ENCODE measurements at places on chromosomes 4 and X. TPM values are rescaled to one million over a fixed set of nuclear protein-coding genes. Genes with fewer than 3 reads are reported as not detected.

TEX13D gene
- total RNA-seq, result not detected

GRCh38 chr4:113411496-113411938, 350.0 kb downstream of the CAMK2D start:
- no peak for DNase-seq
- H3K27me3 ChIP-seq, result no peaks in the 10 kb centered on the region
- H3K27ac ChIP-seq, result no peak overlapping the region
- H3K36me3 ChIP-seq, result no peaks in the 10 kb centered on the region

- DNase-seq, result no peak
- H3K4me3 ChIP-seq, result peak overlapping the region; percentile 74
- H3K36me3 ChIP-seq, result peaks cover 10% of the 10 kb centered on the region
- peak overlapping the region; percentile 80 for H3K27ac ChIP-seq
- H3K4me1 ChIP-seq, result peaks cover 20% of the 10 kb centered on the region
Measured at GRCh38 chr4:177441061-177441802, 1.0 kb downstream of the AGA start.

GUCY1A1 gene
- 52.2 TPM for total RNA-seq

GRCh38 chr4:182111586-182111985, 131.6 kb upstream of the TENM3 start:
- H3K4me1 ChIP-seq, result peaks cover 10% of the 10 kb centered on the region
- no peaks in the 10 kb centered on the region for H3K27me3 ChIP-seq
- no peak overlapping the region for H3K27ac ChIP-seq

GRCh38 chr4:64341711-64342110, 67.5 kb downstream of the TECRL start:
- H3K4me3 ChIP-seq, result no peak overlapping the region
- no peaks in the 10 kb centered on the region for H3K27me3 ChIP-seq
- H3K4me1 ChIP-seq, result no peaks in the 10 kb centered on the region
- H3K36me3 ChIP-seq, result no peaks in the 10 kb centered on the region

DNA sequence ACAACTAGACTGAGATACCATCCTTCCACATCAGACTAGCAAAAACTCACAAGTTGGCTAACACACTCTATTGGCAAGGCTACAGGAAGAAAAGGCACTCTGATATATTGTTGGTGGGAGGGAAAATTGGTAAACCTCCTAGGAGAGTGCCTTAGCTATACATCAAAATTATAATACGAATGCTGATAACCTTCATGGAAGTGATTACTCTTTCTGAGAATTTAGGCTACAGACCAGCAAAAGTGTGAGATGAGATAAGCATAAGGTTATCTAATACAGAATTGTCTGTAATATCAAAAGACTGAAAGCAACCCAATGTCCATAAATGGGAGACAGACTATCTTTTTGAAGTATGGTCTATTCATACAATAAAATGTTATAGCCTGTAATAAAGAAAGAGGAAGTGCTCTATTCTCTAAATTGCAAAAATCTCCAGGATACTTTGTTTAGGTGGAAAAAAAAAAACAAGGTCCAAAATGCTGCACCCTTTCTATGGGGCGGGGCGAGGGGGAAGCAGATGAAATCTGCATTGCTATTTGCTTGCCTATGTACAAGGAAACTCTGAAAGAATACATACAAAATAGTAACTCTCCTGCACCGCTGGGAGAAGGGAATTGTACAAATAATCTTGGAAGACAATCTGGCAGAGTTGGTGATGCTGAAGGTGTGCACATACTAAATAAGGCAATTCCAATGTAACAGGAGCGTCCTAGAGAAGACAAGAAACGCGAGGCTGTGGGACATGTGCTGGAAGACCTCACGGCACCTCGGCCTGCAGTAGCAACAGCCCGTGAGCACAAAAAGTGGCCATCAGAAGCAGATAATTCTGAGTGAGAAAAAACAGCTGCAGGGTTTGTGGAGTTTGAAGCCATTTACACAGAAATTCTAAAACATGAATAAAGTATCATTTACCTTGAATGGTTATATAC, 109.7 kb downstream of the AFAP1 start:
- no peak for DNase-seq
- peak overlapping the region; percentile 84 for H3K27ac ChIP-seq
- H3K4me3 ChIP-seq, result no peak overlapping the region

All from mesothelial cell of epicardium (in vitro differentiated cells).